Calu3 (cell line): ENCODE measurements at places on chromosomes 2 and 18.

- DNase-seq, result peak; percentile 76
Observed at GRCh38 chr2:62705859-62706720, 577 bp downstream of the EHBP1 start.

DNA sequence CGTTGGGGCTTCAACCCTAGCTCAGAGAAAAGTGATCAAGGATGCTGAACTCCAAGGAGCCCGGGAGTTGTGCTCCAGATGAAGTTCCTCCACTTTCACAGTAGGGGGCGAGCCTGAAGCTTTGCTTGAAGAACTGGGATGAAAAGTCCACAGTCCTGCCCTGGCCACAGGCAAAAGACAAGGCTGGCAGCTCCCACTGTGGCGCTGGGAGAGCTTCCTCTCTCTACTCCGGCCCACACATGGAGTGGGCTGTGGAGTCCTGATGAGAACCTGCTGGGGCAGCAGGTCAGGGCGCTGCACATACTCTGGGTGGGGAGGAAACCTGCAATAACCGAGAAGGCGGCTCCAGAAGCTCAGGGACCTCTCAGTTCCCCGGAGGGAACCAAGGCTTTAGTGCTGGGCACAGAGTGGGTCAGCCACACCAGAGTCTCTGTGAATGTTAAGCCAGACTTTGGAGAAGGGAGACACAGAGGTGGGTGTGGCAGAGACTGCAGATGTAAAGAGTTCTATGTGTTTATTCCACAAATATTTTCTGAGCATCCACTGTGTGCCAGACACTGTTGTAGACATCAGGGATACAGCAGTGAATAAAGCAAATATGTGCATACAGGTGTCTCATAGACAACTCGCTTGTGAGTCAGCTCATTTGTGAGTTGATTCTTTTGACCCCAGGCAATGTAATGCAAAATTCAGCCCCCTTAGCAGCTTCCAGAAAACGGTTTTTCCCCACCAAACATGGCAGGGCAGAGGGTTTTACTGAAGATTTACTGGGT is 48.0 kb upstream of the MRPL33 start:
- DNase-seq, result peak; percentile 72

DNA sequence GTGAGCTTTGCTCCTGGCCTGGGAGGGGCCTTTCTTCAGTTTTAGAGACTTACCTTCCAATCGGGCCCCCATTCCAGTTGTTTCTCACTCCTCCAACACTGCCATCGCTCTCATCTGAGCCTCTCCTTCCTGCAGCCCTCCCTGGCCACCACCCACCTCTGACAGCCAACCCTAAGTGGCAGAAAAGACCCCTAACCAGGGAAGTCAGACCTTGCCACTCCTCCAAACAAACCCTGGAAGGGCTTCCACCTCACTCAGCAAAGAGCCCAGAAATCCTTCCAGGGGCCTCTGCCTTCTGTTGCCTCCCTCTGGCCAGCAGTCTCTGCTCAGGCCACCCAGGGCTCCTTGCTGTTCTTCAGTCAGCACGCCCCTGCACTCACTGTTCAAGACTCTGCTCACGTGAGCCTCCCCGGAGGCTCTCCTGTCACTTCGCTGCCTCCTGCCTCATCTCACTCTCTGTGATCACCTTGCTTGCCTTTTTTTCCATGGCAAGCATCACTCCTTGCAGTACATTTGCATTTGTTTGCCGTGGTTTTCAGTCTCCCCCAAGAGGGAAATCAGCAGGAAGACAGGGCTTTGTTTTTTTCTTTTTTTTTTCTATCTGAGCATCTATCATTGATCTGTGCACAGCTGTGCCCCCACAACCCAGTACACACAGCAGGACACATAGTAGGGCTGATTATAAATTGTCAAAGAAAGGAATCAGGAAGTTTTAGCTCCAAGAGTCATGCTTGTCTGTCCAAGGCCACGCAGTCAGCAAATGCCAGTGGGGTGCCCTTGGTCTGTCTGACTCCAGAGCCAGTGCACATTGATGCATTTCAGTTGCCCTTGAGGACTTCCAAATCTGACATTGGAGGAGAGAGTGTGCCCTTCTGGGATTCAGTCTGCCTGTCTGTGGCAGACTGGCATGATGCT is 83.9 kb downstream of the INHBB start:
- no peak for DNase-seq

- DNase-seq, result peak; percentile 72
Observed at GRCh38 chr2:135074216-135074615, 22.1 kb downstream of the RAB3GAP1 start.

DNA sequence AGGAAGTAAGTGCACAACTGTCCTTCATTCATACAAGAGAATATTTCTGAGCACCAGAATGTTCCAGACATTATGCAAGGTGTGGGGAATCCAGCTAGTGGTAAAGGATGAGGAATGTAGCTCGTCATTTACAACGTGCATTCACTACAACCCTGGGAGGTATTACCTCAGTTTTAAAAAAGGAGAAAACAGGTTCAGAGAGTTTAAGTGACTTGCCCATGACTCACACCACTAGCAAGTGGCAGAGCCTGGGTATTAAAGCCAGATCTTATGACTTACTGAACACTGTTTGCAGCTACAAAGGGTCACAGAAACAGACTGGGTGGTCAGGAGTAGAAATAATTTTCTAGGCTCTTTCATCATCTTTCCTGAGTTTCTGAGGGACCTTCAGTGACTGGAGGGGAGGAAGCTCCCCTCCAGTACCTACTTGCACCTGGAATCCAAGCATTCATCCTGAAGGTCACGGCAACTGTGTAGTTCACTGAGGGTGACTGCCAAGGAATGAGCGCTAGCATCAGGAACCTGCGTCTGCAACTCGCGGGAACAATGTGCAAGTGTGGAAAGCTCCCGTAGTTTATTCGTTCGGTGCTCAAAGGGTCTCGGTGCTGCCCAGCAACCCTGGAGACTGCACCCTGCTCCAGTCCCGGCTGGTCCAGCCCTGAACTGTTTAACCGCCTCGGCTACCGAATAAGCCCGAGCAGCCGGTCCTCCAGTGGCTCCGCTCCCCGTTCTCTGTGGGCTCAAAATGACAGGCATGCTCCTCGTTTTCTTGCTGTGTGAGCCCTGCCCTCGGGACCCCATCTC is 647 bp downstream of the CCDC121 start:
- DNase-seq, result peak; percentile 49

DNA sequence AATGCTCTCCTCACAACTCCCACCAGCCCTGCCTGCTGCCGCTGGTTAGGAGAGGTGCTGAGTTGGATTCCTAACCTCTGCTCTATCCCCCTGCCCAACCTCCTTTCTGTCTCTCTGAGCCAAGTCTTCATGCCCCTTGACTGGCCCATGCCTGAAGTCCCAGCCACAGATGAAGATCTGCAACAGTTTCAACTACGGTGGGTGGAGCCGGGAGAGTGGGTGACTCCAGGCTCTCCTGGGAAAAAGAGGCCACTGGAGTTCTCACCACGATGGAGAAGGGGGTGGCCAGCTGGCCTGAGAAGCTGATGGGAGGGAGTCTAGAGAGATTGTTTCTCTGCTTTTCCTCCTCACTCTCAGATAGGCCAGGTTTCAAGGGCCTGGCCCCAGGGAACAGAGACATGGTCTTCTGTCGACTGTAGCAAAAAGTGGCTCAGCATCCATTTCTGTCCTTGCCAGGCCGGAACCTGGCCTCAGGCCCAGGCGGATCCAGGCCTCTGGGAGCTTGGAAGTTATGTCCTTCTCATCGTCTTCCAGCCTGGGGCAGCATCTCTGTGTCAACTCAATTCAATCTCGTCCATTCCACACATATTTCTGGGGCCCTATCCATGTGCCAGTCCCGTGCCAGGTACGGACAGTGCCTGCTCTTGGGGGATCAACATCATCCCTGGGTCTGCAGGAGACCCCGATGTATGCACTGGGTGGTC is 75.3 kb downstream of the INHBB start:
- no peak for DNase-seq

- DNase-seq, result no peak
Observed at GRCh38 chr2:429575-430254, 141.8 kb upstream of the ALKAL2 start.

GRCh38 chr2:6164986-6165747 is 473.0 kb downstream of the SOX11 start:
- no peak for DNase-seq

- DNase-seq, result no peak
Observed at GRCh38 chr2:41320491-41320890, 727.3 kb upstream of the PKDCC start.

- no peak for DNase-seq
Observed at GRCh38 chr2:177291701-177292100, 27.2 kb upstream of the NFE2L2 start.

GRCh38 chr2:240989451-240990265 is 8.8 kb upstream of the SNED1 start:
- DNase-seq, result peak; percentile 78

DNA sequence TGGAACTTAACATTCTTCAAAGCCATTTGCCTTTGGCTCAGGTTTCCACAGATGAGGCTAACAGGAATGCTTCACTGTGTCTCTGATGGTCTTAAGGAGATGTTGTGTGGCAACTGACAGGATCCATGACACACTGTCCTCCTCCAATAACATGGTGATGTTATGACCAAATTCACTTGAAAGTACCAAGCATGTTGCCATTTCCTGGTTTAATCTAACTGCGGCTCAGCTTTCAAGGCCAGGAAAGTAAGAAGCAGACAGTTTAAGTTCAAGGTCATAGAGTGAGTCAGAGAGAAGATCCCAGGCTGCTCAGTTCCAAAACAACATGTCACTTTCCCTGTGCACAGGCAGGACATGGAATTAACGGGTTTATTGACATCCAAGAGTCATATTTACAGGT is 513.6 kb downstream of the STK39 start:
- no peak for DNase-seq

DNA sequence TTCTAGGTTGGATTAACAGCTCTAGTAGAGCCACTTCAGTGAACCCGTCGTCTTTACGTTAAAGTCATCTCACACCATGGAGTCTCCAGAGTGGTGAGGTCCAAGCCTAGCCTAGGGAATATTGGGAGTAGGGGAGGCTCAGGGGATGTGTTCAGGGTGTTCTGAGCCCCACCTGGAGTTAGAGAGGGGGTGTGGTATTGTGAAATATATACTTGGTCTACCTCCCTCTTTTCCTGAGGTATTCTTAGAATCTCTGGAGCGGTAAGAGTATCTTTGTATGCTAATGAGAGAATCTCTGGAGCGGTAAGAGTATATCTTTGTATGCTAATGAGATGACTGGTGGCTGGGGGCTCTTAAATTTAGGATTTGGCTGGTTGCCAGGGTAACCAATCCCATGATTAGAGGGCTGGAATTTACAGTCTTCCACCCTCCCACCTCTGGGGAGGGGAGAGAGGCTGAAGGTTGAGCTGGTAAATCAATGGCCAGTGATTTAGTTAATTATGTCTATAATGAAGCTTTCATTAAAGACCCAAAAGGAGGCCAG is 69.5 kb downstream of the INPP4A start:
- DNase-seq, result no peak

- DNase-seq, result peak; percentile 24
Observed at GRCh38 chr2:163401481-163401880, 334.3 kb downstream of the FIGN start.

DNA sequence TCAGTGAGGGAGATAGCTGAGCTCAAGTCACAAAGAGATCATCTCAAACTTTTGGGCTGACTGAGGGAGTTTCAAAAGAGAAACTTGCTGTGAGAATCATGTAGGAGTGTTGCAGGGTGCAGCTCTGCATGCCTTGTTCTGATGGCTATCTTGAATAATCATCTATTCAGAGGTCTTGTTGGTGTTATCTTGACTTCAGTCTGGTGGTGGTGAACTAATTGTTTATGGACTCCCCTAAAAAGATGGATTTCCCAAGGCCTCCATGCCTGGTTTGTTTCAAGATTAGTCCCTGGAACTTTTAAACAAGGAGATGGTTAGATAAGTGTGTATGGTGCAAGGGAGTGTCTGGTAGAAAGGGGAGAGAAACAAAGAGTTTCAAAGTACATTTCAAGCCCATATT is 29.8 kb downstream of the SLC39A6 start:
- DNase-seq, result no peak

DNA sequence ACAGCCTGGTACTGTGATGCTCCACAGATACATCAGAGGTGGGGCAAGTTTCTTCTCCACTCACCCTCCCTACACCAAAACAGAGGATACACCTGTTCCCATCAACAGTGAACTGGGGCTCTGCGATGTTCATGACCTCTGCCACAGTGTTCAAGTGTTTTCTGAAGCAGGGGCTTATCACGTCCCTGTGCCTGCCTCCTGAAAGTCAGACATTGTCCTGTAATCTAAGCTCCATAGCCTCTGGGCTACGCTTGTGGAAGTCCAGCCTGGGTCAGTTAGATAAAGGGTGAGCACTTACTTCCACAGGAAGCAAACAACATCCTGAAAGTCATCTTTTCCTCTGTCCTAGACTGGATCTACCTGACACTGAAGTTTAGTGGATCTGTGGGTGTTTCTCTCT is 20.2 kb upstream of the MRO start:
- DNase-seq, result no peak

- no peak for DNase-seq
Observed at GRCh38 chr2:3420076-3420768, 40.7 kb downstream of the TRAPPC12 start.

- peak; percentile 72 for DNase-seq
Observed at GRCh38 chr2:234102112-234102511, 51.6 kb downstream of the SPP2 start.

- DNase-seq, result peak; percentile 31
Observed at GRCh38 chr2:27118525-27119329, at the start of gene CGREF1. TSS of gene CGREF1 (minus strand) at chr2:27119128. CDS start at chr2:27104366, 14,762 bp downstream.

DNA sequence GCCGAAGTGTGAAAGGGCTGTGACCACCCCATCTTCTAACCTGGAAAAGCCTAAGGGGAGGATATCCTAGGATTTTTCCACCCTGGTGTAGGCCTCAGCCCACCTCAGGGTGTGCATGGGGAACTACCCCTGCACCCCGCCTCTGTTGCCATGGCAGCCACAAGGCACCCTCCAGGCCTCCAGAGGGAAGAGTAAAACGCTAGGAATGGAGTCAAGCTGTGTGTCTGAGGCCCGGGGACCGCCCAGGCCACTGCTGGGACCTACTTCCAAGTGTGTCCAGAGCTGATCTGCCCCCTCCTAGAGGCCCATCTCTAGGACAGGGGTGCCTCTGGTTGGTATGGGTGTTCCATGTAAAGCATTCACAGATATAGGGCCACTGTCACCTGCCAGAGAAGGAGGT is 86.7 kb downstream of the PLB1 start:
- no peak for DNase-seq

- DNase-seq, result no peak
Observed at GRCh38 chr2:84886791-84887190, 5.9 kb upstream of the TRABD2A start.

DNA sequence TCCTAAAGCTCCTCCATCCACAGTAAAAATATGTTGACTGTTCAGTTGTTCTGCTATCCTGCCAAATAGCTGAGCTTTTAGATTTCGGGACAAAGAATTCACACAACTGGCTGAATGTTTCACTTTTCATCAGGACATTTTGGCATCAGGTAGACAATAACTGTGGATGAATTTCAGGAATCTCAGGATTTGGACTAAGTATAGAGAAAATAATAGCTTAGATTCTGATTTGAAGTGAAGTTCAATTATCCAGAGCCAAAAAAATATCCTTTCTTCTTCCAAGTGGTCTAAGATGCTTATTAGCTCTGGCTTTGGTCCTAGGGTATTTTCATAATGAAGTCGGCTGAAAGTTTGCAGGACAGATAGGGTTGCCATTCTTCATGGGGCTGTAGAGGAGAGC is 16.1 kb downstream of the KCNE4 start:
- DNase-seq, result no peak
